Stimulated activated CD8-positive, alpha-beta memory T cell treated with anti-CD3 and anti-CD28 coated beads, Interleukin-2, amount 100 ng/mL, for 1 hour (primary cell): ENCODE measurements at places on chromosomes 4 and X.

- DNase-seq = no peak
Observed at GRCh38 chr4:147019091-147019490, 73.4 kb upstream of the TTC29 start.

- DNase-seq = no peak
Observed at GRCh38 chr4:99894998-99895397, 771 bp upstream of the LAMTOR3 start.

DNA sequence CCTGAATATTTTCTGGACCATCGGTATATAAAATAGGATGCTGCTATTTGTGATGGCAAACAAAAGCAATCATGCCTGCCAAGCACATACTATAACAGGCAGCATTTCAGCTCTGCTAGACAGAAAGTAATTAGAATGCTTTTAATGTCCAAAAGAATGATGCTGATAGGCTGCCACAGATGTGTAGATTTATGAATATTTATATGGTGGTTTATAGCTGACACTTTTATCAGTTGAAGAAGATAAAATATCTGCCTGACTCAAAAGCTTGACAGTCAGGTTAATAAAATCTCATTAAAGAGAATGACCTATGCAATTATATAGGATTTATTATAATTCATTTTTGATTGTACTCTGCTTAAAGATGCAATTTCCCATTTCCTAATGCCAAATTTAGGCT is 4.0 kb downstream of the BEND4 start:
- no peak for DNase-seq

DNA sequence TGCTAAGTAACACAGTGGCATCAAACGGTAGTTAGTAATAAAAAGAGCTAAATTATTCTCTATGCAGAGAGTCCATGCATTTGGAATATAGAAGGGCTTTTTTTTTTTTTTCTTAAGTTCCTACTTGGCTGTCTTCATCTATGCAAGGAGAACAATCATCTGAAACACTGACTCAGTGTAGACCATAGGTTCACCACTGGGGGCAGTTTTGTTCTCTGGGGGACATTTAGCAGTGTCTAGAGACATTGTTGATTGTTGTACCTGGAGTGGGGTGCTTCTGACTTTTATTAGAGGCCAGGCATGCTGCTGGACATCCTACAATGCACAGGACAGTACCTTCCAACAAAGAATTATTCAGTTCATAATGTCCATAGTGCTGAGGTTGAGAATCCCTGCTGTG is 41.2 kb downstream of the TMA16 start:
- no peak for DNase-seq

DNA sequence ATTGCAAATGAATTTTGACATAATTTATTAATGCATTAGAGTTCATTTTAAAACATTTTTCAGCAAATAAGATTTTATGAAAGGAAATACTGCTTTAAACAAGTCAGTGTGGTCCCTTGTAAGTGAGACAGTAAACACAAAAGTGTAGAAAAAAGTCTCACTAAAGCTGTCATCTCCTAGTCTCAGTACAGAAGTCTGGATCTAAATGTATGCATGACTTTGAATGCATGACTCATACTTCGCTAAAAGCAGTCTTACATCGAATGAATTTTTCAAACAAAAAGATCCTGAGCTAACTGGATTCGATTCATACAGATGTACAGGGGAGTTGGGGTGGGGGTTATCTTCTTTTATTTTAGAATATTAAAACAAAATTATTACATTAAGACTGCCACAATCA is 207.4 kb upstream of the VCX start:
- no peak for DNase-seq

GRCh38 chrX:63506320-63506719 is 155.2 kb upstream of the SPIN4 start:
- DNase-seq = no peak

GRCh38 chr4:78424461-78424860 is 127.1 kb upstream of the ANXA3 start:
- no peak for DNase-seq
